RWPE2 (cell line): ENCODE measurements at places on chromosomes 4 and X.

GRCh38 chr4:168835880-168836454 lies 174.1 kb downstream of the CBR4 start:
- no peak for DNase-seq

- no peak for DNase-seq
Observed at GRCh38 chr4:105147016-105147552, 408 bp downstream of the TET2 start.

DNA sequence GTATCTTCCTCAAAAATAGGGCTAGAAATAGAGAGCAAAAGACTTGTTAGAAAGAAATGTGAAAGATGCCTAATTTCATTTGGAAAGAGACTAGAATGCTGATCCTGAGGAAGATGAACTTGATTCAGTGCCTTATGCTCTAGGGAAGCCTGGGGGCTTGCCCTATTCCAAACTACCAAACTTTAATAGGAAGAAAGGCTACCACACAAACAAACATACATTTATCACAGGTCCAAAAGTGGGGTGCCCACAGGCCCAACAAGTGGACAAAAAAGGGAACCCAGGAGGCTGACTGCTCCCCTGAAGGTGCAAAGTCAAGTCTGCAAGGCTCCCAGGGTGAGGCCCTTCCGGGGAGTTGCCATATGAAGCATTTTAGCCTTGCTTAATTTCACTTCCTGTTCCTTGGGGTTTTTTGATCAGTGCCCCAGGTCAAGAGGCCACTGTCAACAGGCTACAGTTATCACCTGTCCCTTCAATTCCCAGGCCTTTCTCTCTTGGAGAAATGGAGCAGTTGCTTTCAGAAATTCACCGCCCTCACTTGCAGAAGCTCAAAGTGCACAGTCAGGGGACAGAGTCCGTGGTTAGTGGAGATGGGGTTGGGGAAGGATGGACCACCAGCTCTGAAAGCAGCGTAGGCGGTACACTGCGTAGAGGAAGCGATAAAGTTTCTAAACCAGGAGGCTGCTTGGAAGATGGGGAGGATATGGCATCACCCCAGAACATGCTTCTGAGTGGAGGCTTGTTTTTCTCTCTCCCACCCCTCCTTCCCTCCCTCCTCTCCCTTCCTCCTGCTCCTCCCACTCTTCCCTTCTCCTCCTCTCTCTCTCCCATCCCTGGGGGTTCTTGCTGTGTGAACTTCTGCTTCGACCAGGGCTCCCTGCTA lies 36.4 kb downstream of the TMEM154 start:
- DNase-seq: no peak

GRCh38 chrX:112668476-112669409 lies 11.0 kb downstream of the LHFPL1 start:
- DNase-seq: no peak

DNA sequence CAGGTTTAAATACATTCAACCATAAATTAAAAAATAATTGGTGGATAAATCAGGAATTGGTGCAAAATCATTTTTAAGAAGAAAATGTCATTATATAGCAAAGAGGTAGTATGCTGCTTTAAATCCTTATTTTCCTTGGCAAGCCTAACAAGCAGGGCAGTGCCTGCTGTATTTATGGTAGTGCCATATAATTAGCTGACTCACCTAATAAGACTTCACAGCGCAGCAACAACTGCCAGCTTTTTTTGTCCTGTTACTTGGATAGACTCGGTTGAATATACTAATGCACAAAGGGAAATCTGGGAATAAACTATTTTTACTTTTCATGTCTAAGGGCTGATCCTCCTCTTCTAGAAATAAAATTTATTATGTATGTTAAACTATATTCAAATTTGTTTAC lies 99.1 kb downstream of the SNCA start:
- DNase-seq: no peak

DNA sequence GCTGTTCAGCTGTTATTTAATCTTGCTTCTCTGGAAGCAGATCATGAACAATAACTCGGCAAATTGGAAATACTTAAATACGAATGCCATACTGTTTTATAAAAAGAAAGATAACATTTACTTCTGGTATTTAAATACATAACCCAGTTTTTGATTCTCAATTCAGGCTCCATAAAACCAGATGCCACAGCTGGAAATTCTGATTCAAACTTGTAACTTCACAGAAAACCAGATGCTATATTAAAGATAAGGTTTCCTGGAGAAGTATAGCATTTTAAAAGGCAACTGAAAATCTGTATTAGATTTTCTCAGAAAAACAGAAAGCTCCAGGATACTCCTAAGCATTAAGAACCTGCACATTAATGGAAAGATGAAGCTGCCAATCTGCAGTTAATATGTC lies 40.2 kb downstream of the STX18 start:
- DNase-seq: no peak

DNA sequence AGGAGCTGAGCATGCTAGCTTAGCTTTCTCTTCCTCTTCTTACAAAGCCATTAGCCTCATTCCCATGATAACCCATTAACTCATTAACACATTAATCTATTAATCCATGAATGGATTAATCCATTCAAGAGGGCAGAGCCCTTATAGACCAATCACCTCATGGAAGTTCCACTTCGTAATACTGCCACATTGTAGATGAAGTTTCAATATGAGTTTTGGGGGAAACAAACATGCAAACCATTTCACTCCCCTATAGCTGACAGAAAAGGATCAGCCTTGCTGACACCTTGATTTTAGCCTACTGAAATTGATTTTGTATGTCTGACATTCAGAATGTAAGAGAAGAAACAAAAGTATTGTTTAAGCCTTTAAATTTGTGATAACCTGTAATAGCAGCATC lies 251.8 kb upstream of the GALNTL6 start:
- DNase-seq: no peak

DNA sequence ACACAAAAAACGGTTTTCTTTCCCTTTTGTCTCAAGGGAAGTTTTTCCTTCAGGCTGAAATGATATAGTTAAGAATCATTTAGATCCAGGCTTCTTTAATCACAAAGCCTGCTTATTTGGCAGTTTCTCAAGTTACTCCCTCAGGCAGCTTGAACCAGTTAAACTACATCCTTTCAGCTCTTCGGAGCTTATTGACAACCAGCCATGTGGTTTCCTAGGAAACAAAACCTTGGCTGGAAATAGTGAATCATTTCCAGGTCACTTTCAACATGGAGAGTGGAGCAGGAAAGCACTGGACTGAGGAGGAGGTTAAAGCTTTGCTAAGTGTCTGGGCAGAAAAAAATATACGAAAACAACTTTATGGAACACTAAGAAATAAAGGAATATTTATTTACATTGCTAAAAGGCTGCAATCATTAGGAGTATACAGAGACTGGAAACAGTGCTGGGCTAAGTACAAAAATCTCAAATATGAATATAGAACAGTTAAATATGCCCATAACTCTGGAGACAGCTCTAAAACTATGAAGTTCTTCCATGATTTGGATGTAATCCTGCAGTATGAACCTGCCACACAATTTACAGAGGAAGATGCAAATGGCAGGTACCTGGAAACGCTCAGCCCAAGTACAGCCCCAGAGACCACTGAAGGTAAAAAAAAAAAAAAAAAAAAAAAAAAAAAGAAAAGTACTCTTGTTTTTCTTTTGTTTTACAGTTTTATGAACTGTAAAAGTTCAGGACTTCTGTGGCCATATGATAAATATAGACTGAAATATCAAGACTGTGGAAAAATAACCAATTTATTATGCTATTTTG lies 23.2 kb upstream of the AASDH start:
- no peak for DNase-seq

DNA sequence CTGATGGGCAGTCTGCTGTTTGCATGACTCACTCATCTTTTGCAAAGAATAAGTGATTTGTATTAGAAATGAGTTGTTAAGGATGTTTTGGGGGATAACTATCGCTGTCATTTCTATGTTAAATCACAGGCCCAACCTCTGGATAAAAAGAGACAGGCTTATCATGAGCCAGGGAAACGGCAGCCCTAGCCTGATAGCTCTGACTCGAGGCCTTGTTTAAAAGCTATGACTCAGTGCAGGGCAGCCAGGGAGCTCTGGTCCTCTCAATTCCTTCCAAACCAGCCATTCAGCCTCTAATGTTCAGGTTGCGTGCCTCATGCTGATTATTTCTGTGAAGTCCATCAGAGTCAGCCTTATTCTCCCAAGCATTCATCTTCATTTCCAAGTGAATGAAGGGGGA lies 305.9 kb upstream of the HAND2 start:
- DNase-seq: no peak

GRCh38 chr4:71978210-71978835 lies 53.5 kb upstream of the NPFFR2 start:
- no peak for DNase-seq

GRCh38 chrX:103157496-103158316 lies 57.2 kb upstream of the BEX4 start:
- no peak for DNase-seq

DNA sequence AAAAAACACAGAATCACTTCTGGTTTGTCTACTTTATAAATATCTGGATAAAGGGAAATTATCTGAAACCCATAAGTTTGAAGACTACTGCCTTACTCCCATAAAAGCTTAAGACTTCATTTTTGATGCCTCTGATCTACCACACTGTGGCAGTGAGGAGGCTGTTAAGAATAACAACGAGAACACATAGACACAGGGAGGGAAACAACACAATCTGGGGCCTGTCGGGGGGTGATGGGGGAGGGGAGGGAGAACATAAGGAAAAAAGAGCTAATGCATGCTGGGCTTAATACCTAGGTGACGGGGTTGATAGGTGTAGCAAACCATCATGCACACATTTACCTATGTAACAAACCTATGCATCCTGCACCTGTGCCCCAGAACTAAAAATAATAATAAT lies 573.7 kb downstream of the GBA3 start:
- DNase-seq: no peak

- DNase-seq: no peak
Observed at GRCh38 chr4:153466081-153466948, at the start of gene TMEM131L. Gene TMEM131L, plus strand, starts transcription at chr4:153466360. Its CDS starts 38 bp downstream, at chr4:153466398.

DNA sequence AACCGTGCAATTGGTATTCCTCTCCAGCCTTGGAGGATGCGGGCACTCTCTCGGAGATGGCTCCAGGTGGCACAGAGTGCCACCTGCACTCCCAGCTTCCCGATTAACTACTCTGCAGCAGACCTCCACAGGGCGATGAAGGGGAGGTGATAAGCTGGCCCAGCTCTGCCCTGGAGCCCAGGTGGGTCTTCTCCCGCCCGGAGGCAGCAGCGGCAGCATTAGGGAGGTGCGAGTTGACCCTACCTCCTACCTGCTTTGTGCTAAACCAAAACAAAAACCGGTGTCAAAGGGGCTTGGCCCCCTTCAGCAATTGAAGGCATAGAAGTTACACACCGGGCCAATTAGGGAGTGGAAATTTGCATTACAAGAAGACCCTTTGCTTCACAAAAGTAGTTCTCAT lies 137.4 kb upstream of the MAMLD1 start:
- DNase-seq: no peak

DNA sequence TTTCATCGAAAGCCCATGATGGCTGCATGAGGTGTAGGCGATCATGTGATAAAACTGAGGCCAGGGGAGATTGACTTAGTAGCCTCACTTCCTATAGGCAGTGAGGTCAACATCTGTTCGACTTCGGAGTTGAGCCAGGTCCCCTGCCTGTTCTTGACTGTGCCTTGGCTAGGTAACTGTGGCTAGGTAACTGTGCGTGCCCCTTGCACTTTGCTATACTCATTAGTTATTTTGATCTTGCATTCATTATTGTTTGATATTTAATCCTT lies 55.0 kb downstream of the CLDN34 start:
- DNase-seq: no peak

DNA sequence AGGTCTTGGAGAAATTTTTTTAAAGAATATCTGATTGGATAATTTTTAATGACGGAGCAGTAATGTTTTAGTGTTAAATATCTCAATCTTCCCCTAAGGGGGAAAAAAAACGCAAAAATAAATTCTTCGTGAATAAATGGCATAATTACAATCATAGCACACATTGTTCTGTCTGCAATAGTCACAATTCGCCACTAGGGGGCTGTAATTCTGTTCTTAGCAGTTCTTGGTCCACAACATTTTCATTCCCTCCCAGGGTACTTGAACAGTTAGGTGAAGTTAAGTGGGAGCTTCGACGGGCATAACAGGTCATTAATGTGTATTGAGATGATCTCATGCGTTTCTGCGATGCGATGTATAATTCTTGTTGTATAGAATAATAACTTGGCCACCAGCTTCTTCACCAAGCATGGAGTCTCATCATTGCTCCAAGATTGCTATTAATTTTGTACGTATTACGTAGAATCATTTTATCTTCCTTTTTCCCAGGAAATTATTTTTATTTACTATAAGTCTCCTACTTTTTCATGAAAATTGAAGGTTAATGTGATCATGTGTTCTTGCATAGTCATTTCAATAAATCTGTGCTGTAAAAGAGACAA lies 27.2 kb downstream of the HTR2C start:
- DNase-seq: no peak

DNA sequence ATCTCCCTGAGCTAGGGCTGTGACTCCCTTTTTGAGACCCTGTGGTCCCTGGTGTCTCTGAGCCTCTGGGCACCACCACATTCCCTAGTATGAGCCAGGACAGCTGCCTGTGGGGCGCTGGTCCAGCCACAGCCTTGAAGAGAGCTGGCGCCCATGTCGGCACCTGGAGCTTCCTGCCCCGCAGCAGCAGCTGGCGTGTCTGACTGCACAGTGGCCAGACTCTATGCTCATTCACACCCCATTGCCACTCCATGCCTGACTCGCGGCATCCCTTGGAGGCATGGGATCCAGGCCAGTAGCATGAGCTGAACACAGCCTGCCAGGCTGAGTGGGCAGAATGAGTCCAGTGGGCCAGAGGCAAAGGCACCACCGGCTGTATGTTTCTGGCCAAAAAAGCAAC lies 8.3 kb upstream of the SPP1 start:
- no peak for DNase-seq

GRCh38 chr4:71456841-71457240 lies 118.0 kb downstream of the SLC4A4 start:
- no peak for DNase-seq

GRCh38 chr4:117477925-117478324 lies 392.5 kb upstream of the TRAM1L1 start:
- DNase-seq: no peak

DNA sequence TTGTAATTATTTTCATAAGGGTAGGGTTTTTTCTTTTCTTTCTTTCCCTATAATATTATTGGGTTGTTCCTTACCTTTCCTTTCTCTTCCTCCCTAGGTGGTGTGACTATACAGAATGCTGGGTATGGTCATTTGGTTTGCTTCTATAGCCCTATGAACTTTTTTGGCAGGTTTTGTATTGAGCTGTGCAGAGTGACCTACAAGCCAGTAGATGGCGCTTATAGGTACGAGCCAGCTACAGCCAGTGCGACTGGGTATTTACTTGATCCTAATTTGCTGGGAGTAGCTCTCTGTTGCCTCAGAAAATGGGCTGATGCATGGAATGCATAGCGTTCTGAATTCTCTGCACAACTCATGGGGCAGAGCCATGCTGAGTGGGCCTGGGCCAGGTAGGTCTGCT lies 423.3 kb downstream of the MAGEE1 start:
- no peak for DNase-seq

GRCh38 chr4:149370002-149370401 lies 445.6 kb downstream of the IQCM start:
- DNase-seq: no peak

- no peak for DNase-seq
Observed at GRCh38 chrX:120668357-120668756, 38.5 kb upstream of the C1GALT1C1 start.

GRCh38 chr4:110518889-110519490 lies 43.0 kb downstream of the ENPEP start:
- no peak for DNase-seq
